Heart left ventricle (tissue), 16 donors: ENCODE measurements at places on chromosomes 5 and 9.

- no peak for DNase-seq
Observed at GRCh38 chr9:80994892-80995291, 694.5 kb downstream of the TLE1 start.

- no peak for DNase-seq
Observed at GRCh38 chr5:53714667-53715010, 154.2 kb downstream of the NDUFS4 start.

- no peak for DNase-seq
Observed at GRCh38 chr5:83219495-83219894, 142.1 kb downstream of the XRCC4 start.

DNA sequence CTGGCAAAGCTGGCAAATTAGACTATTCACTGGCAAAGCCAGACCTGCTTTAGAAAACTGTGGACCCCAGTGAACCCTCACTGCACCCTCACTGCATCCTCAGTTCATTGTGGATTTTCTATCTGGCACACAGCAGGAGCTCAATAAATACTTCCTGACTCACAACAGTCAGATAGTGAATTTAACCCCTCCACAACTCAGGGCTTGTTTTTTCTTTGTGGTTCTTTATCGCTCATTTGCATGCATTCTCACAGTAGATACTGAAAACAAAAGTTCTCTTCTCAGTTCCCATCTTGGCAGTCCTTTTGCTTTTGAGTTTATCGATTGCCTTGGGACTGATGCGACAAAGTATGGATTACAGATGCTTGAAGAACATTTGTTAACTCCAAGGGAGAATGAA is 99.8 kb downstream of the ACTL7B start:
- DNase-seq, result no peak

- DNase-seq, result no peak
Observed at GRCh38 chr9:120905315-120906164, 21.1 kb downstream of the TRAF1 start.

GRCh38 chr5:89302102-89302891 is 419.3 kb upstream of the MEF2C start:
- DNase-seq, result no peak

- no peak for DNase-seq
Observed at GRCh38 chr5:14353726-14354474, 210.8 kb downstream of the TRIO start.

DNA sequence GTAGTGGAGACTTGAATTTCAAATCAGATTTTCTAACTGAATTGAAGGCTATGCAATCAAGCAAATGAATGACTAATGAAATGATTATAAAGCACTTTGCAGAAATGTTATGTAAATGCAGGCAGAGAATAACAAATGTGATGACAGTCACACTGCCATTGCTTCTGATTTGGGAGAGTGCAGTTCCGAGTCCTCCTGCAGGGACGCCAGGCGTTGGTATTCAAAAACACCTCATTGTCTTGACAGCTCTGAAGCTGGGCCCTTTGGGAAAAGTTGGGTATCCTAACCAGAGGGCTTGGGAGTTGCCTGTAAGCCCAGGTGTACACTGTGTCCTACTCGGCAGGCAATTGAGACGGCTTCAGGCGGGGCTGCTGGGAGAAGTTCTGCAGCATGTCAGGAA is 57.9 kb downstream of the C5orf15 start:
- DNase-seq, result peak; percentile 54

- DNase-seq, result no peak
Observed at GRCh38 chr5:175383350-175383749, 60.6 kb downstream of the DRD1 start.

GRCh38 chr5:135831439-135831838 is 3.0 kb upstream of the SLC25A48 start:
- DNase-seq, result no peak

GRCh38 chr5:97094579-97095317 is 47.7 kb downstream of the LIX1 start:
- no peak for DNase-seq

DNA sequence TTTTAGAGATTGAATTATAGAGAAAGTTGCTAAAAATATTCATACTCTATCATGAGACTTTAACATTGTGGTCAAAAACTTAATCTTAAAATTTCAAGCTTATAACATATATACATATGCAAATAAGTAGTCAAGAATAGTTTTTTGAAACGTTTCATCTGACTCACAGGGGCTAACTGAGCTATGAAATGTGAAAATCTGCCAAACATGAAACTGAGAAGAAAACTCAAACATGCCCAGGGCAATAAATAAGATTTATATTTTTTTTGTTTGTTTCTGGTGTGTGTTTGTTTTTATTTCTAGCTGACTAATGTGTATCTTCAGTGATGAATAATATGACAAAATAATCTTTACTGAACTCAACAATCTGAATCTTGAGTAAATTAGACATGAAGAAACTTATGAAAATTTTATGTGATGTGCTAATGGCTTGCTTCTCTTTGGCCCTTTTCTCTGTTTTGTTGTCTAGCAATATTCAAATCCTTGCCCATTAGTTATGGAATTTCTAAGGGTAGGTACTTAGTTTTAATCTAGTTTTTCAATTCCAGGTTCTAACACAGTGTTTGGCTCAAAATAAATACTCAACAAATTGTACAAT is 99.9 kb downstream of the FAM174A start:
- no peak for DNase-seq

GRCh38 chr5:169164481-169164925 is 136.4 kb downstream of the SLIT3 start:
- DNase-seq, result peak; percentile 24

DNA sequence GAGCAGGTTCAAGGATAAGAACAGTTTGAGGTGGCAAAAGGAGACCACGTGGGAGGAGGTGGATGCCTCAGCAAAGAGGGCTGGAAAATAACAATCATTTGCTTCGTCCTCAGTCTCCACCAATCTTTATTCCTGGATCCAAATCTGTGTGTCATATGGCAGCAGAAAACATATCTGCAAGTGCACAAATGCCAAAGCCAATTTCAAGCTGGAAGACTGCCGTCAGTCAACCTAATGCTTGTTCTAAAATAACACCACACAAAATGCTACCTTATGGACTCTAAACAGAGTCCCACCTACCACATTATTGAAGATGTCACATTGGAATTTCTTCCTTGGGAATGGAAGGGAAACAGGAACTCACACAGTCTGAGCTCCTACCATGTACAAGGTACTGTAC is 129.1 kb downstream of the CDK5RAP2 start:
- no peak for DNase-seq

GRCh38 chr5:139708877-139709581 is 60.9 kb downstream of the CXXC5 start:
- DNase-seq, result peak; percentile 80

DNA sequence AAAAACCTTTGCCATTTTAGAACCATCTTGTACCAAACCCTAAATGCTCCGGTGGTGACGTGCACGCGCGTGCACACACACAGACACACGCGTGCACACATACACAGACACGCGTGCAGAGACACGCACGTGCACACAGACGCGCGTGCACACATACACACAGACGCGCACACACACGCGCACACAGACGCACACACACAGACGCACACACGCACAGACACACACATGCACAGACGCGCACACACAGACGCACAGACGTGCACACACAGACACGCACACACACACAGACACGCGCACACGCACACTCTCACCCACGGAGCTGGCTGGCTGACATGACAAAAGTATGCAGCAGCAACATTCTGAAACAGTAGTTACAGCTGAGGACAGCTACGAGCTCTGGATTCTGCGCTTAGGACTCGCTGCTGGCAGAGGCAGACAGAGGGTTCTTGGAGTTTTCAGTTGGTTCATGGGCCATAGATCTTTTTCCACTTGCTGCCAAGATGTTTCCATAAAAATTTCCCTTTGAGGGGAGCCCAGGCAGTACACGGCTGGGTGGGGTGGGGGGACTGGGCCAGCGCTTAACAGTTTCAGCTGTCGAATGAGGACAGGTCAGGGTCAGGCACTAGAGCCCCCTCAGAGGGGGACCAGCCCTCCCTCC is 46.2 kb upstream of the UBAC1 start:
- DNase-seq, result no peak

- no peak for DNase-seq
Observed at GRCh38 chr9:137892424-137893191, 15.0 kb downstream of the CACNA1B start.

DNA sequence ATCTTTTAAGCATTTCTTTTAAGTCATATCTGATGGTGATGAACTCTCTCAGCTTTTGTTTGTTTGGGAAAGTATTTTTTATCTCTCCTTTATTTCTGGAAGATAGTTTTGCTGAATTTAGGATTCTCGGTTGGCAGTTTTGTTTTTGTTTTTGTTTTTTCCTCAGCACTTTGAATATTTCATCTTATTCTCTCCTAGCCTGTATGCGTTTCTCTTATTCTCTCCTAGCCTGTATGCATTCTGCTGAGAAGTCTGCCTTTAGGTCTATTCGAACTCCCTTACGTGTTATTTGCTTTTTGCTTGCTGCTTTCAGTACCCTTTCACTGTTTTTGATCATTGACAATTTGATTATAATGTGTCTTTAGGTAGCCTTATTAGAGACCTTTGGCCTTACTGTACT is 787.8 kb upstream of the FAM174A start:
- DNase-seq, result no peak

GRCh38 chr5:167512111-167512510 is 779.3 kb upstream of the WWC1 start:
- DNase-seq, result no peak

GRCh38 chr9:6620796-6621195 is 24.7 kb downstream of the GLDC start:
- DNase-seq, result no peak

DNA sequence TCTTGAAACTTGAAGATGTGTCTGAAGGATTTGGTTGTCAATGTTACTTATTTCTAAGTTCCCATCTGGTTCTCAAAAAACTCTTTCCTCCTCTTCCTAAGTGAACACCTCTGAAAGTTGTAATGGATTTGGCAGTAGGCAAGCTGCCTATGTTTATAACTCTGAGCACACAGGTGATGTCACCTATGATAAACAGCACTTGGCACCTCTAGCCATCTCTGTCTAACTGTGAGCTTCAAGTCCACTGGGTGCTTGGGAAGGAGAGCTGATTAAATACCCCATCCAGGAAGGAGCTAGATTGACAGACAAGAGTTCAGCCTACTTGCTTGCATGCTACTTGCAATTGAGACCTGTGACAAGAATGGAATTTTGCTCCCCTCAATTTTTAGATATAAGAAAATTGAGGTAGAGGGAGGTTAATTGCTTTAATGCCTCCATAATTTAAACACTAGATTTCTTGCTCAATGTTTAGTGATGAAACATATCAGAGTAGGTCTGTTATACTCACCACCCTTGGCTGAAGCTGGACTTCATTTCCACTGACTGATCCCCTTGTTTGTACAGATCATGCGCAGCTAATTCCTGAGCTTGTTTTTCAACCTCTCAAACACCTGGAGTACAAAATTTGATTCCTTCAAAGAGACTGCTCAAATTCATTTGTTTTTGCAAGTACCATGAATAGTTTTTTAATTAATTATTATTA is 49.9 kb downstream of the PDE4D start:
- no peak for DNase-seq

GRCh38 chr5:166624573-166624972 is 1666.9 kb upstream of the WWC1 start:
- no peak for DNase-seq

GRCh38 chr5:132310141-132310834 is 16.1 kb downstream of the SLC22A4 start:
- no peak for DNase-seq

GRCh38 chr5:116658830-116659229 is 84.2 kb upstream of the SEMA6A start:
- no peak for DNase-seq

GRCh38 chr9:32265037-32265436 is 119.4 kb upstream of the ACO1 start:
- DNase-seq, result no peak

GRCh38 chr5:8209500-8209899 is 340.6 kb downstream of the MTRR start:
- DNase-seq, result no peak

DNA sequence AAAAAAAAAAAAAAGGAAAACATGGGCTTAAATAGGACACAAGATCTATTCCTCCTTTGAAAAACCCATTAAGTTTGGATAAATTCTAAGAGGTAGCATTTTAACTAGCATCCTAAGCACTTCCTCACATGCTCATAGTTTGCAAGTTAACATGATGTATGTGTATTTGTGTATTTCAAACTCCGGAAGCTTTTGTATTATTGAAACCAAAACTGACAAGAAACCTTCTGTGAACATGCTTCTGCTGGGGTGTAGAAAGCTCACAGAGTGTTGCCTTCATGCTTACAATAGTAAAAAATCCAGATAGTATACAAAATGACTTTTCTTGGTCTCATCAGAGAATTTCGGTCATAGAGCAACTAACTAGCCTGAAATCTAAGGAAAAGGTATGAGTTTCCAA is 103.8 kb downstream of the SH3GL2 start:
- no peak for DNase-seq

DNA sequence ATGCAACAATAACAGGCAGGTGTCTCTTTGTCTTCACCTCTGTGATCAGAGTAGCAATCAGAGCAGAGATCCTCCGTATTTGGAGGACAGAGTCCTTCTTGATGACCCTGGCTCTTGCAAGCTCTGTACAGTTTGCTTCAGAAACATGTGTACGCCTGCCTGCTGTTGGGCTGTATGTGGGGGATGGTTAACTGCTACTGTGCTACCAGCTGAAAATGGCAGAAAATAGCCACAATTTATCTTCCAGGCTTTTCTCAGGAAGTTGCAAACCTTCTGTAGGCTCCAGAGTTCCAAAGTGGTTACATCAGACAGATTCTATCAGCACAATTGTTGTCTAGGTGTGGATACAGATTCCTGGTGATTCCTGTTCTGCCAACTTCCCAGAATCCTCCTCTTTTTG is 35.5 kb downstream of the DDX46 start:
- no peak for DNase-seq

DNA sequence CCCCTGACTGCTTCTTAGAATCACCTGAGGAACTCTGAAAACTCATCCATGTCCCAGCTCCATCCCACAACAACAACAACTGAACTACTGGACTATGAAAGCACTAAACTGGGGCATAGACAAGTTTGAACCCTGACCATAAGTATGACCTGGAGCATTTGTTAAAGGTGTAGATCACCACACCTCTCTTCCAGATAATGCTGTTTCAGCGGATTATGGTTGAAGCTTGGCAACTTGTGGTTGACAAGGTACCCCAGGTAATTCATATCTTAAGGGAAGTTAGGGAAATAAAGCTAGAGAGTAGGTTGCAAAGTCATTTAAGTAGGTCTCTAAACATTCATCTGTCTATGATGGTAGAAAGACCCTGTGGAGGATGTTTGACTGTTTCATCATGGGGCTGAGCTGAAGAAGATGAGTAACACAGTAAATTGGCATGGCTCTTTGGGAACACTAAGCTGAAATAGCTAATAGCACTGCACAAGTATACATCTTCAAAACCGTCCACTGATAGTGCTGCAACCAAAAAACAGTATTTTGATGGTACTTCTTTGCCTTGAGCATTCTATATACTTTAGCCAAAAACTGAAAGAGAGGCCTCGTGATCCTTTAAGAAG is 80.2 kb downstream of the TMEM174 start:
- DNase-seq, result no peak

DNA sequence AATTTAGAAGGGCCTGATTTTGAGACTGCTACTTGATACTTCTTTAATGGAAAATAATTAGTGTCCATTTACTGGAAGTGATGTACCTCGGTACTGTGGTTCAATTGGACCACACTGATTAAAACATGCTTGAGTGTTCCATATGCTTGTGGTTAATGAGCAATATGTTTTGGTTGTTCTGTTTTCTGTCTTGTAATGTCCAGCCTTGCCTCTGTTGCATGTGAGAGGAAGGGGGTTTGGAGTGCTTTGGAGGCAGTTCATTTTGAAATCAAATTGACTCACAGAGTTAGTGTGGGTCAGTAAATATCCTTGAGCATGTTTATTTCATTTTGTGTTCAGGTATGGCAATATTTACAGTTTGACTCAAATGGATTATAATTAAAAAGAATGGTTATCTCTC is 334.4 kb downstream of the ARHGEF28 start:
- DNase-seq, result no peak
